Glomerular endothelial cell (primary cell): ENCODE measurements at places on chromosomes 3 and 15. TPM values are rescaled to one million over a fixed set of nuclear protein-coding genes. Genes with fewer than 3 reads are reported as not detected.

ABI3BP gene
- total RNA-seq = 0.39 and 7.3 TPM in 2 replicates

FGD5 gene
- 72.1 and 109 TPM in 2 replicates for total RNA-seq

SH3GL3 gene
- not detected in 2 replicates for total RNA-seq

CCDC54 gene
- not detected in 2 replicates for total RNA-seq

GABRR3 gene
- total RNA-seq = not detected in 2 replicates

PLSCR2 gene
- not detected in 2 replicates for total RNA-seq

TUSC7 gene
- not detected in 2 replicates for total RNA-seq

FMN1 gene
- 0.58 and 1.3 TPM in 2 replicates for total RNA-seq

FAM227B gene
- 4.7 and 5.2 TPM in 2 replicates for total RNA-seq

ABHD17C gene
- 4.5 and 7.3 TPM in 2 replicates for total RNA-seq

GOLGA8H gene
- 0.23 TPM in 1 of 2 replicates, not detected in the other for total RNA-seq

PTPN9 gene
- total RNA-seq = 23.2 and 28.8 TPM in 2 replicates

DAPK2 gene
- total RNA-seq = 3.0 and 22.3 TPM in 2 replicates

PPP2R3A gene
- 12.8 and 15.9 TPM in 2 replicates for total RNA-seq

RLBP1 gene
- not detected in 2 replicates for total RNA-seq

CORO2B gene
- 7.8 and 10.9 TPM in 2 replicates for total RNA-seq

POLR2H gene
- 74.7 and 97.7 TPM in 2 replicates for total RNA-seq

OIP5 gene
- total RNA-seq = 2.5 and 2.9 TPM in 2 replicates

SLC24A5 gene
- total RNA-seq = not detected in 2 replicates

MAGEF1 gene
- 18.9 and 19.4 TPM in 2 replicates for total RNA-seq

SEMA5B gene
- total RNA-seq = not detected in 2 replicates

FOXL2NB gene
- 0.78 TPM in 1 of 2 replicates, not detected in the other for total RNA-seq

GOLGA6L26 gene
- total RNA-seq = not detected in 2 replicates

SLC9A9 gene
- total RNA-seq = 0.73 and 1.2 TPM in 2 replicates

SLC15A2 gene
- 0.05 and 0.29 TPM in 2 replicates for total RNA-seq
